ENCODE measurements at places on chromosomes 7 and 10. TPM values are rescaled to one million over a fixed set of nuclear protein-coding genes. Genes with fewer than 3 reads are reported as not detected.

GRCh38 chr7:26483843-26484242 is 192.2 kb downstream of the SNX10 start:
- H3K27ac ChIP-seq: no peak overlapping the region
- H3K27me3 ChIP-seq: no peaks in the 10 kb centered on the region
- no peaks in the 10 kb centered on the region for H3K36me3 ChIP-seq

- H3K27me3 ChIP-seq: no peaks in the 10 kb centered on the region
- H3K36me3 ChIP-seq: no peaks in the 10 kb centered on the region
- H3K4me3 ChIP-seq: no peak overlapping the region
- DNase-seq: no peak
Measured at GRCh38 chr7:13979671-13980435, 9.6 kb downstream of the ETV1 start.

Gene HMX2
- total RNA-seq: not detected

- H3K36me3 ChIP-seq: no peaks in the 10 kb centered on the region
- no peak overlapping the region for H3K27ac ChIP-seq
- H3K4me1 ChIP-seq: no peaks in the 10 kb centered on the region
- no peaks in the 10 kb centered on the region for H3K27me3 ChIP-seq
- peak; percentile 86 for DNase-seq
- H3K4me3 ChIP-seq: no peak overlapping the region
Measured at GRCh38 chr7:151123822-151124464, 37.7 kb downstream of the AGAP3 start.

DNA sequence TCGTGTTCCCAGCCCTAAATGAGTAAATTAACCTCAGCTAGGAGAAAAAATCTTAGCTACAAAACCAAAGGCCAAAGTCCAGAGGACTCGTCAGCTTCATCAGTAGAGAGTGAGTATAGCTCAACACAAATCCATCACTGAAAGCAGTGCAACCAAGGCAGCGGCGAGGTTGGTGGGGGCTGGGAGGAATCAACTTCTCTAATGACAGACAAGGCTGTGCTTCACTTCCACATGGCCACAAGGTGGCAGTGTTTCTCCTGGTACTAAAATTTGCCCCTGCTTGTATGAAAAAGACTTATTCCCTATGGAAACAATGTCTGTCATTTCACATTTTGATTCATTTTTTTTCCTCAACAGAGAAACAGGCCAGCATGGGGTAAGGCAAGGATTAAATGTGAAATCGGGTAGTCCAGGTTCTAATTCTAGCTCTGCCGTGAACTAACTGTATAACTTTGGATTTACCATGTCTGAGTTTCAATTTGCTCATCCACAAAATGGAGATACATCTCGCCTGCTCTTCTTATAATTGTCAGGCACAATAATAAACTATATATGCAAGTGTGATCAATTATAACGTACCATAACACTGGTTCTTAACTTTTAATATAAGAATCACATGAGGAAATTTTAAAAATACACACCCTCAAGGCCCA is 39.3 kb downstream of the FAS start:
- no peak overlapping the region for H3K27ac ChIP-seq
- H3K36me3 ChIP-seq: no peaks in the 10 kb centered on the region
- H3K4me1 ChIP-seq: no peaks in the 10 kb centered on the region
- DNase-seq: peak; percentile 68
- H3K27me3 ChIP-seq: no peaks in the 10 kb centered on the region
- no peak overlapping the region for H3K4me3 ChIP-seq

Gene TAS2R41
- total RNA-seq: 1.9 TPM

GRCh38 chr10:71819441-71819861 is 31.6 kb downstream of the PSAP start:
- peaks cover 6% of the 10 kb centered on the region for H3K36me3 ChIP-seq
- DNase-seq: no peak
- no peak overlapping the region for H3K4me3 ChIP-seq
- H3K27ac ChIP-seq: no peak overlapping the region
- H3K4me1 ChIP-seq: no peaks in the 10 kb centered on the region

- H3K4me3 ChIP-seq: no peak overlapping the region
- H3K4me1 ChIP-seq: no peaks in the 10 kb centered on the region
Measured at GRCh38 chr10:98309366-98310355, 41.7 kb upstream of the LOXL4 start.

- H3K36me3 ChIP-seq: no peaks in the 10 kb centered on the region
- no peak for DNase-seq
- no peaks in the 10 kb centered on the region for H3K4me1 ChIP-seq
- H3K27me3 ChIP-seq: no peaks in the 10 kb centered on the region
Measured at GRCh38 chr10:50447691-50448090, 176.1 kb downstream of the SGMS1 start.

Gene HOXA7
- not detected for total RNA-seq

Gene LOXL4
- not detected for total RNA-seq

Gene AGR2
- not detected for total RNA-seq

Gene PIP
- not detected for total RNA-seq

Gene AOAH
- total RNA-seq: 8.5 TPM

Gene CTAGE6
- total RNA-seq: 1.3 TPM

- peaks cover 5% of the 10 kb centered on the region for H3K36me3 ChIP-seq
- no peaks in the 10 kb centered on the region for H3K27me3 ChIP-seq
- no peak overlapping the region for H3K4me3 ChIP-seq
Measured at GRCh38 chr10:32295027-32295426, 51.9 kb downstream of the EPC1 start.

Gene GPRIN2
- total RNA-seq: not detected

DNA sequence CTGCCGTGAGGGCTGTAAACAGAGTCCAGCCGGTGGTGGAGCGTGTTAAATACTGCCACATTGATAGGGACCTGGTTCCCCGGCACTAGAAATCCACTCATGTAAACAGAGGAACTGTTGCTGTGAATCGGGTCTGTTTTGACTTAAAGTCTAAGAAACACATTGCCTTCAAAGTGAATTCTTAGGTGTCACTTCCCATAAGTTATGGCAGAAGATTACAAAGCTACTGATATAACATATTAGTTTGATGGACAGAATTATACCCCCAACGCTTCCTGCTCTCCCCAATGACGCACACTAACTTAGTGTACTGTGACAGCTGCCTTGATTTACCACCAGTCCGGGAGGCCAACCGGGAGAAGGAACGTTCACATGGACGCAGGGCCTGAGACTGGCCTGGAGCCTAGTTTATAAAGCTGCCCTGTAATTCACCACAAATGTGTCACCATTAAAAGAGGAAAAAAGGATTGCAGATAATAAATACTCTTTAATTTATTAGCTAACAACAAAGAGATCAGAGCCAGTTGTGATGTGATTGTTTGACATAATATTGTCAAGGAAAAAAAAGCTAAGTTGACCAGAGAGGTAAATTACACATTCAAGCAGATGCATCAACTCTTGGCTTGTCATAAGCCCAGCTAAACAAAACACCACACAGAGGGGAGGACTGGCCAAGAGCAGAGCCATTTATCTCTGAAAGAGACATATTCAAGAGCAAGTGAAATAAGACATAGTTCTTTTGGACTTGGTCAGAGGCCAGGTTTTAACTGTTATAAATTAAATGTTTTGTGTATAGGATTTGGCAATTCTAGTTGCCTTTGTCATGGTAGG is 820.6 kb downstream of the LRMDA start:
- no peaks in the 10 kb centered on the region for H3K36me3 ChIP-seq
- no peak for DNase-seq
- H3K4me1 ChIP-seq: no peaks in the 10 kb centered on the region
- no peak overlapping the region for H3K4me3 ChIP-seq
- H3K27me3 ChIP-seq: no peaks in the 10 kb centered on the region
- H3K27ac ChIP-seq: no peak overlapping the region

DNA sequence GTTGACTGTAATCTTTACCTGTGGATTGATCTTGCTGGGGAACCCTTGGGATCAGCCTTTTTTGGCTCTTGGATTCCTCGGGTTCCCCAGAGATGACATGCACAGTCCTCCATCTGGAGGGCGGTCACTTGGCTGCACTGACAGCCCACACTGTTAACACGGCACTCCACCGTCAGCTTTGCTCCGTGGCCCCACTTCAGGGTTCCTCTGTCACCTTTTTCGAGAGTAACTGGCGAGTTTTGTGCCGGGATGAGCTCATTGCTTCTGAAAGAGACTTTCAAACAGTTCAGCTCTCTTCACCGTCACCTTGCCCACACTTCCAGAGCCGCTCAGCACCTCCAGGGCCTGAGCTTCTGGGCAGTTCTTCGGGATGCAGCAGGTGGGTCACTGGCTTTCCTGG is 42.4 kb downstream of the PROSER2 start:
- no peaks in the 10 kb centered on the region for H3K36me3 ChIP-seq
- H3K27ac ChIP-seq: no peak overlapping the region
- no peak overlapping the region for H3K4me3 ChIP-seq
- peaks cover 14% of the 10 kb centered on the region for H3K4me1 ChIP-seq
- no peak for DNase-seq

DNA sequence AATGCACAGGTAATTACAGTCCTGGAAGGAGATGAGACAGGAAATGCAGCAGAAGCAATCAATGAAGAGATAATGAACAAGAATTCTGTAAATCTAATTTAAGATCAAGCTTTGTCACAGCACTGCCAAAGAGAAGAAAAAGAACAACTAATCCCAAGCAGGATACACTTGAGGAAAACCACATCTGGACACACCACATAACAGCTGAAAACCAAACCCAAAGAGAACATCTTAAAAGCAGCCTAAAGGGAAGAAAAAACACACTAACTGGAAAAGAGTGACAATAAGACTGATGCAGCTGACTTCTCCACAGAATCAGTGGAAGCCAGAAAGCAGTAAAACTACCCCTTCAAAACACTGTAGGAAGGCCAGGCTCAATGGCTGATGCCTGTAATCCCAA is 10.2 kb downstream of the CYTH3 start:
- no peaks in the 10 kb centered on the region for H3K27me3 ChIP-seq
- no peak overlapping the region for H3K27ac ChIP-seq
- H3K4me3 ChIP-seq: no peak overlapping the region
- H3K4me1 ChIP-seq: peaks cover 22% of the 10 kb centered on the region
- no peaks in the 10 kb centered on the region for H3K36me3 ChIP-seq
- no peak for DNase-seq

DNA sequence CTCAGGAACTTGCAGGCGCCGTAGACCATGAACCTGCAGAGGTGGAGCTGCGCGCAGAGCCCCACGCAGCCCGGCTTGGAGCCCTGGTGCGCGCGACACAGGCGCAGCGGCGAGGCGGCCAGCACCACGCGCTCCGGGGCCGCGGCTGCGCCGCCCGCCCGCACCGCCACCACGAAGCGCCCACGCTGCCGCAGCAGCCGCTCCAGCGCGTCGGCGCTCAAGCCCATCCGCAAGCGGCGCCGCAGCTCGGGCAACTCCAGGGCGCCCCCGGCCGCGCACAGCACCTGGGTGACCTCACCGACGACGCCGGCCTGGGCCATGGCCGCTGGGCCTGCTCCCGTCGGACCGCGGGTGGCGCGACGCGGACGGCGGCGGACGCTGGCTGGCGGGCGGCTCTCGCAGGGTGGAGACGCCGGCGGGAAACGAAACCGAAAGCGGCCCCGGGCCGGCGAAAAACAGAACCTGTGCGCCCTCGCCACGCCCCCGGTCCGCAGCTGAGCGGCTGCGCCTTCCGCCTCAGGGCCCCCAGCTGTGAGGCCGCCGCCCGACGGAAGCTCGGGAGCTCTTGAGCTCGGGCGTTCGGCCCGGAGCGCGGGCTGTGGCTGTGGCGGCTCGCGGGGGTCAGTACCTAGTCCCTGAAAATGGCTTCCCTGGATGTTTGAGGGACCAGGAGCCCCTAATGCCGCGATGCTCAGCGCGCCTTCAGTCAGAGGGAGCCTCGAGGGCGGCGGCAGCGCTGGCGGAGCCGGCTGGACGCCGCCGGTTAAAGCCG is at the start of gene PARP12:
Gene PARP12, minus strand, starts transcription at position 424 of the 772 bp plus-strand sequence. Its CDS starts 104 bp downstream, at position 320.
- DNase-seq: peak; percentile 84
- H3K4me1 ChIP-seq: peaks cover 38% of the 10 kb centered on the region
- peak within 1 kb of the TSS; percentile 79 for H3K4me3 ChIP-seq
- peak within 1 kb of the TSS; percentile 81 for H3K27ac ChIP-seq
- no peaks in the 10 kb centered on the region for H3K27me3 ChIP-seq

- no peak overlapping the region for H3K4me3 ChIP-seq
- no peak overlapping the region for H3K27ac ChIP-seq
- DNase-seq: no peak
- H3K4me1 ChIP-seq: no peaks in the 10 kb centered on the region
- H3K27me3 ChIP-seq: peaks cover 2% of the 10 kb centered on the region
Measured at GRCh38 chr10:131743190-131744151, 157.3 kb upstream of the PPP2R2D start.

- DNase-seq: no peak
- no peaks in the 10 kb centered on the region for H3K27me3 ChIP-seq
- peaks cover 20% of the 10 kb centered on the region for H3K4me1 ChIP-seq
- no peak overlapping the region for H3K27ac ChIP-seq
Measured at GRCh38 chr10:3763035-3763456, 22.0 kb downstream of the KLF6 start.

DNA sequence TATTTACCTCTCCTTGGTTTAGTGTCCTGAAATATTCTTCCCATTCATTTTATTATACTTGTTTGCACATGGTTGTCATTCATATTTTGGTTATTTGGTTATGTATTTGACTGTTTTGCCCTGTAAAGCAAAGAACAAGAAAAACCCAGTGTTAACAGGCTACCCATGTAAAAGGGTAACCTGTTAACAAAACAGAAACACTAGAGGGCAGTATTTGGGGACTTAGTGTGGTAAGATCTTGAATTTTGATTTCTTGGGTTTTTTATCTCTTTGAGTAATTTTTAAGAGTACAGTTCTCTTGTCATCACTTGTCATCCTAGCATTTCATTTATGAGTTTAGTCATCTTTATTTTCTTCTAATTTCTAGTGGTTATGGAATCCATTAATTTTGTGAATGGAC is 51.3 kb downstream of the POLL start:
- no peaks in the 10 kb centered on the region for H3K27me3 ChIP-seq
- no peaks in the 10 kb centered on the region for H3K4me1 ChIP-seq
- no peak overlapping the region for H3K4me3 ChIP-seq
- H3K36me3 ChIP-seq: no peaks in the 10 kb centered on the region
- DNase-seq: peak; percentile 18

- H3K4me1 ChIP-seq: peaks cover 19% of the 10 kb centered on the region
- no peak for DNase-seq
- no peak overlapping the region for H3K27ac ChIP-seq
- H3K4me3 ChIP-seq: no peak overlapping the region
Measured at GRCh38 chr10:16996530-16996964, 133.1 kb downstream of the CUBN start.

GRCh38 chr7:49563693-49564378 is 209.6 kb upstream of the VWC2 start:
- H3K4me3 ChIP-seq: no peak overlapping the region
- no peaks in the 10 kb centered on the region for H3K36me3 ChIP-seq
- H3K27ac ChIP-seq: no peak overlapping the region
- no peaks in the 10 kb centered on the region for H3K4me1 ChIP-seq

- H3K27ac ChIP-seq: no peak overlapping the region
- no peak overlapping the region for H3K4me3 ChIP-seq
- DNase-seq: no peak
- H3K27me3 ChIP-seq: no peaks in the 10 kb centered on the region
Measured at GRCh38 chr7:34886856-34887255, 150.4 kb downstream of the DPY19L1 start.

GRCh38 chr10:132784866-132785722 is 853 bp downstream of the NKX6-2 start:
- no peaks in the 10 kb centered on the region for H3K27me3 ChIP-seq
- H3K36me3 ChIP-seq: no peaks in the 10 kb centered on the region
- no peak for DNase-seq
- H3K27ac ChIP-seq: no peak overlapping the region
- H3K4me1 ChIP-seq: no peaks in the 10 kb centered on the region
- H3K4me3 ChIP-seq: no peak overlapping the region

Data from naive thymus-derived CD4-positive, alpha-beta T cell (primary cell).